Muscle of leg (tissue), 16 donors: ENCODE measurements at places on chromosomes 16 and 17. TPM values are rescaled to one million over a fixed set of nuclear protein-coding genes. Genes with fewer than 3 reads are reported as not detected.

DNA sequence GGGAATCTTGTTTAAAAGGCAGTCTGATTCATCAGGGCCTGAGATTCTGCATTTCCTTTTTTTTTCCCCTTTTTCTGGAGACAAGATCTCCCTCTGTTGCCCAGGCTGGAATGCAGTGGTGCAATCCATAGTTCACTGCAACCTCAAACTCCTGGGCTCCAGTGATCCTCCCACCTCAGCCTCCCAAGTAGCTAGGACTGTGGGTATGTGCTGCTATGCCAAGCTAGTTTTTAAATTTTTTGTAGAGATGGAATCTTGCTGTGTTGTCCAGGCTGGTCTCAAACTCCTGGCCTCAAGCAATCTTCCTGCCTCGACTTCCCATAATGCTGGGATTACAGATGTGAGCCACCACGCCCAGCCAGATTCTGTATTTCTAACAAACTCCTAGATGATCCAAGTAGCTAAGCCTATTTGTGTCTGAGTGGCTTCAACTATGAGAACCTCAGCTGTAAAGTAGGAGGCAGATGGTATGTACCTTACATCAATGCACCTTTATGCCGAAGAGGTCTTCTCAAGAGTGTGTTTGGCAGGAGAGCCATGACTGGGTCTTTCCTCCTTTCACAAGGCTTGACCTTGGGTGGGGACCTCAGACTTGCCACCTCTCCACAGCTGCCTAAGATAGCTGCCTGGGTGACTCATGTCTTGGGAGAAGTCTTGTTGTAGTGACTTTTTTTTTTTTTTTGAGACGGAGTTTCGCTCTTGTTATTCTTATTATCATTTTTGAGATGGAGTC, 10.9 kb downstream of the LDAF1 start:
- DNase-seq = no peak

Gene SMTNL2
- polyA plus RNA-seq = 134 TPM

DNA sequence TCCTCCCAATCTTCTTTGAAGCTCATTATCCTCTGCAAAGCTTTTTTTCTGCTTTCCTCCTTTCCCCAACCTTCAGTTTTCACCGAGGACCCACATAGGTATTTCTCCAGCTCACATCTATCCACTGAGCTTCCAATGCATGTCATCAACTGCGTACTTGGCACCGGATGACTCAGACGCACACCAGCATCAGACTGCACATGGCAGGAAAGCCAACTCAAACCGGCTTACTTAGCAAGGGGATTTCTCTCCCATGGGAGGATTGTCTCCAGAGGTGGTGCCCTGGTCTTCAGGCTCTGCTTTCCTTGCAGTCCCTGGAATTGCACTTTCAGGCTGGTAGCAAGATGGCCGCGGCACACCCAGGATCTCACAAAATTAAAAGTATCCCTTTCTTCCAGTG, 1.7 kb upstream of the AKTIP start:
- peak; percentile 63 for DNase-seq

- no peak for DNase-seq
Measured at GRCh38 chr17:41199421-41200078, 9.9 kb downstream of the KRTAP9-1 start.

- no peak for DNase-seq
Measured at GRCh38 chr16:80806289-80806688, 1.9 kb upstream of the CDYL2 start.

Gene MT4
- not detected for polyA plus RNA-seq

GRCh38 chr17:32805029-32805976, 71.6 kb downstream of the MYO1D start:
- no peak for DNase-seq

GRCh38 chr17:39200070-39200879, at the start of gene RPL19:
Gene RPL19, plus strand, starts transcription at chr17:39200283. Its CDS starts 62 bp downstream, at chr17:39200345.
- DNase-seq = no peak
